ENCODE measurements at places on chromosomes 5 and 9.

DNA sequence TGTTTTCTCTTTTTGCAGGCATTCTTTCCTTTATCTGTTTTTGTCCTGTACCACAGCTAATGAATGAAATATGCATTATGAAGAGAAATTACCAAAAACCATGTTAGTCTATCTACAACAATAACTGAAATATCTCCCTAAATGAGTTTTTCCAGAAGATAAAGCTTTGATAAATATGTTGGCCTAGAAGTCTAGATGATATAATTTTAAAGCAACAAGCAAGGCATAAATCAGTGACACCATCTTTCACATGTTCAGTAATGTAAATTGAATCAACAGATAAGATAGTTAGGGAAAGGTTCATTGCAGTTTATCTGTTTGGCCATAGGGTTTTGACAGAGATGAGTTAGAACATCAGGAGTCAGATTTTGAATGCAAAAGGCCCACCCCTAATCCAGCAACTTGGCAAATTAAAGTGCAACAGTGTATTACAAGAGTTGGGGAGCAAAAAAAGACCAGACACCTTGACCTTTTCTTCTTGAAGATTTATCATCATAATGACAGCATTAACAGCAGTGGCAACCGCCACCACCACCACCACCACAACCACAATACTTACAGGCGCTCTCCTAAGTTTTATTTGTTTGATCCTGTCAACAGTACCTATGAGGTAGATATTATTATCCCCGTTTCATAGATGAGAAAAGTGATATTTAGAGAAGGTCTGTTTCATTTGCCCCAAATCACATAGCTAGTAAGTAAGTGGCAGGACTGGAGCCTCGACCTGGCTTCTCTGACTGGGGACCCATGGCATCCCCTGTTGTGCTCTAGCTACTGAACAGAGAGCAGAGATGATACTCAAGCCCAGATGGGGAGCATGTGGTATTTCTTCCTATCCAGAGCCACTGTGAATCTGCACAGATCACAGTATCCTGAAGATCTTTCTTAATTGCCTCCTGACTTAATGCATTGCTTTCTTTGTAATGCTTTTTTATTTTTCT is 122.8 kb upstream of the DHFR start:
- DNase-seq: no peak

GRCh38 chr9:136622538-136622948 is 40.2 kb upstream of the EGFL7 start:
- DNase-seq: no peak

DNA sequence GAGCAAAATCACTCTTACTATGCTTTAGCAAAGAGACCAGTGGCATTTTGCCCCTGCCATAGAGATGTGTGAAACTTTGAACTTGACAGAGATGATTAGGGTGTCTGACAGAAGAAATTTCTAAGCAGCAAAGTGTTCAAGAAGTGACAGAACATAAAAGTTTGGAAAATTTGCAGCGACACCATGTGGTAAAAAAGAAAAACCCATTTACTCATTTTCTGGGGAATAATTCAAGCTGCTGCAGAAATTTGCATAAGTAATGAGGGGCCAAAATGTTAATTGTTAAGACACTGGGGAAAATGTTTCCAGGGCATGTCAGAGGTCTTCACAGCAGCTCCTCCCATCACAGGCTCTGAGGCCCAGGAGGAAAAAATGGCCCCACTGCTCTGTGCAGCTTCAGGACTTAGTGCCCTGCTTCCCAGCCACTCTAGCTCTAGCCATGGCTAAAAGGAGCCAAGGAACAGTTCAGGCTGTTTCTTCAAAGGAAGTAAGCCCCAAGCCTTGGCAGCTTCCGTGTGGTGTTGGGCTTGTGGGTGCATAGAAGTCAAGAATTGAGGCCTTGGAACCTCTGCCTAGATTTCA is 6.1 kb upstream of the AP3B1 start:
- peak; percentile 59 for DNase-seq

DNA sequence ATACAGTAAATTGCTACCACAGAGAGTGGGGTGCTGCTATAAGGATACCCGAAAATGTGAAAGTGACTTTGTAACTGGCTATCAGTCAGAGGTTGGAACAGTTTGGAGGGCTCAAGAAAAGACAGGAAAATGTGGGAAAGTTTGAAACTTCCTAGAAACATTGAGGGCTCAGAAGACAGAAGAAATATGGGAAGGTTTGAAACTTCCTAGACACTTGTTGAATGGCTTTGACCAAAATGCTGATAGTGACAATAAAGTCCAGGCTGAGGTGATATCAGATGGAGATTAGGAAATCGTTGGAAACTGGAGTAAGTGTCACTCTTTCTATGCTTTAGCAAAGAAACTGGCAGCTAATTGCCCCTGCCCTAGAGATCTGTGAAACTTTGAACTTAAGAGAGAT is 1158.6 kb upstream of the CDH6 start:
- no peak for DNase-seq

- no peak for DNase-seq
Observed at GRCh38 chr9:89079391-89079790, 88.1 kb downstream of the S1PR3 start.

- DNase-seq: no peak
Observed at GRCh38 chr5:59296317-59297264, 596.9 kb downstream of the PDE4D start.

- no peak for DNase-seq
Observed at GRCh38 chr5:102722931-102723330, 32.2 kb upstream of the PAM start.

GRCh38 chr5:179415291-179416060 is 70.2 kb upstream of the ADAMTS2 start:
- no peak for DNase-seq

DNA sequence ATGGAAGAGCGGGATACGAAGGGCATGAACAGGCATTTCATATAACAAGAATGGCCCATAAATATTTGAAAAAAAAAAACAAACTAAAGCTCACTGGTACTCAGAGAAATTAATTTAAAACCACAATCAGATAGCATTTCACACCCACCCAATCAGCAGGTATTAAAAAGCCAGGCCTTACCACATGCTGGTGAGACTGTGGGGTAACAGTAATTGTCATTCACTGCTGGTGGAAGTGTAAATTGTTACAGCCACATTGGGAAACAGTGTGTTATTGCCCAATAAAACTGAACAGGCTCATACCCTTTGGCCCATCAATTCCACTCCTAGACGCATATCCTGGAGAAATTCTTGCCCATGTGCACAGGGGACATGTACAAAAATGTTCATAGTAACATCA is 66.0 kb downstream of the PLAC8L1 start:
- DNase-seq: no peak

- DNase-seq: no peak
Observed at GRCh38 chr9:10613419-10613818, 617 bp upstream of the PTPRD start.

DNA sequence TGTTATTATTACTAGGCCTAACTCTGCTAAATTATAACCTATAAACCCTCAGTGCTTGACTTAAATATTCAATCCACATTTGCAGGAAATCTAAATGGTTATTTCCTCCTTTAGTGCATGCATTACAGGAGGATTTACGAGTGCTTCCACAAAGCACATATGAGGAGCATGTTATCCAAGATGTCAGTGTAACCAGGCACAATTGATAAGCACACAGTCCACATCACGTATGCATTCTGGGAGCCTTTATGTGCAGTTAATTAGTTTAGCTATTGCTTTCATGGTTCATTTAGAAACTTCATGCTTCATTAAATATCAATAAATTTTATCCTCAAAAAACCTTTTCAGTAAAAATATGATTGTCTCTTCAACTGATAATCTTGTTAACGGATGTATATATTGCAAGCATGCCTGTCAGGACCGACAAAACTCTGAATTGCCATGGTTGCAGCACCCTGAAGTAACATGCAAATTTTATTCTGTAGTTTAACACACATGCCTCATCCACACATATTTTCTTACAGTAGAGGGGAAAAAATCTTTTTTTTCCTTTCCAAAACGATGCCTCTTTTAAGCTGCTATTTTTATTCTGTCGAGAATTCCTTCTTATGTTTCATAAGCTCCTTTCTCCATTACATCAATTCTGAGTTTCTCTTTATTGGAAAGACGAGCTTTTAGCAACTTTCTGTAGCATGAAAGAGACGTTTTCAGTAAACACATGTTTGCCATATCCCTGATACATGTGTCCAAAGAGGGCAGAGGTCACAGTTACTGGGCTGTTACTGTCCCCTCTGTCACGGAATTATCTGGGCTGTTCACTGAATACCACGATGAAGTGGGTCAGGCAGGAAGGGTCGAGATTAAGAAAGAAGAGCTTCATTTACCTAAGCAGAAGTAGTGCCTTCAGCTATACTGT is 142.0 kb downstream of the GLIS3 start:
- DNase-seq: no peak

DNA sequence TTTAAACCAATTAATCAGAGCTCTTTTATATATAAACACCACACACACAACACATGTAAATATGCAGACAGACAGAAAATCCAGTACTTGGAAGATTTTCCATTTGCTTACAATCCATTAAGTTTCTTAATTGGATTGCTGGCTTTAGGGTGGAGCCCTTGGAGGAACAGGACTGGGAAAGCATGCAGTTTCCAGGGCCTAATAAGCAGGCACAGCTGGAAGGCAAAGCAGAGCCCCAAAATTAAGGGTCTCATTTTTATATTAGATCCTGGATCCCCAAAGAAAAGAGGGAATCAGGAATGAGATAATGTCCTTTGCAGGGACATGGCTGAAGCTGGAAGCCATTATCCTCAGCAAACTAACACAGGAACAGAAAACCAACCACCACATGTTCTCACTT is 13.1 kb upstream of the SMC2 start:
- DNase-seq: no peak

GRCh38 chr9:108860354-108860753 is 1.7 kb upstream of the ACTL7A start:
- DNase-seq: no peak

GRCh38 chr9:125540497-125540896 is 166.5 kb downstream of the MAPKAP1 start:
- no peak for DNase-seq

DNA sequence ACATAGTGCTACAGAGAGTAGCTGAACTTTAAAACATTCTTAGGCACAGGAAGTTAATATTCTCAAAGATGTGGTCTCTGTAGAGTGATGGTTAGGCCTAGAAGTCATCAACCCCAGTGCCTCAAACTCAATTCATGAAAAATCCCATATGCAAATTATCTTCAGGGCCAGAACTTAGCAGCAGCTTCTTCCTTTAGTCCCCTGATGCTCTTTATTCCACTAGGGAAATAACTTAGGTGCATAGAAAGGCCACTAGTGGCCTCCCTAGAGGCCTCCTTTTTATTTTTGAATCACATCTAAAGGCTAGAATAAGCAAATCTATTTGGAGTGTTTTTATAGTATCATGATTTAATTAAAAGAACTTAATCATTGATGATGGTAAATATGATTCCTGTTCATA is 88.3 kb downstream of the GIN1 start:
- DNase-seq: no peak

- peak; percentile 86 for DNase-seq
Observed at GRCh38 chr9:34047864-34048726, 592 bp downstream of the UBAP2 start.

DNA sequence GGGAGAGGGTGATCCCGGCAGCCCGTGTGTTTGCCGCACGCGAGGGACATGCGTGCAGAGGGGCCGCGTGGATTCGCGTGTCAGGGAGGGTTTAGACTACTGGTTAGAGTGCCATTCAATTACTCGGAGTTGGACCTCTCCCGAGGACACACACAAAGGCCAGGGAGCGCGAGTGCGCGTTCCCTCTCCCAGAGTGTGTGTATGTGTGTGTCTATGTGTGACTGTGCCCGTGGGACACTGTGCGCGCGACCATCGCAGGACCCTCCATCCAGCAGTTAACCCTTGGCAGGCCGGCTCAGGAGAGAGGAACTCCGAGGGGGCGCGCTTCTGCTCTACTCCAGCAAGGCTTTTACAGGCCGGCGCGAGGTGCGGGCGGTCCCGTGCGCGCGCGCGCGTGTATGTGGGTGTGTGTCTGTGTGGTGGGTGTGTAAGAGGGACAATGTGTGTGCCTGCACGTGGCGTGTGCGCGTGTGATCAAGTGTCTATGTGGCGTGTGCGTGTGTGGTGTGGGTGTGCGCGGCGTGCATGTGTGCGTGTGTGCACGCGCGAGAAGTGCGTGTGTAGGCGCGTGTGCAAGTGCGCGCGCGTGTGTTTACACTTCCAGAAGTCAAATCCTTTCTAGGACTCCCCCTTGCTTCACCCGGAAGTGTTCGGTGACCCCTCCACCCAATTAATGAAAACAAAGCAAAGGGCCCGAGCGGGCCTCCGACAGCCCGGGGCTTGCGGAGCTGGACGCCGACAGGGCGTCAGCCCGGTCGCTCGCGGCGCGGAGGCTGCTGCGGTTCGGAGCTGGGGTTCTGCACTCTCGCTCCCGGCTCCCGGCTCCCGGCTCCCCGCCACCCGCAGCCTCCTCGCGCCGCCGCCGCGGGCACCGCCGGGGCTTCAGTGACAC is 75.3 kb upstream of the TBCA start:
- peak; percentile 61 for DNase-seq

DNA sequence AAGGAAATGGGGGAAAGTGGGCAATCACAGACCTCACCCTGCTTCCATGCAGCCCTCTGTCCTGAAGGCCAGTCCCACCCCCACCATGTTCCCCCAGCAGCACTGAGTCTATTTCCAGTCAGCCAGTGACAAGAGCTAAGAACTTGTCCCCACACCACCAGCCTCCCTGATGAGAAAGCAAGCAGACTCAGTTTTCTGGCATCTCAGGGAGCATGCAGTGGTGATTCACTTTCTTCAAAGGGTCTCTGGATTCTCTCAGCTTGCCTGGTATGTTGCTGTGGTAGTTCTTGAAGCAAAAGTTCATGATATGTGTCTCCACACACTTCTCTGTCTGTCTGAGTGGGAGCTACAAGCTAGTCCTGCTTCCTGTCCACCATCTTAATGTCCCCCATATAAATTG is 799.9 kb upstream of the TYRP1 start:
- no peak for DNase-seq

DNA sequence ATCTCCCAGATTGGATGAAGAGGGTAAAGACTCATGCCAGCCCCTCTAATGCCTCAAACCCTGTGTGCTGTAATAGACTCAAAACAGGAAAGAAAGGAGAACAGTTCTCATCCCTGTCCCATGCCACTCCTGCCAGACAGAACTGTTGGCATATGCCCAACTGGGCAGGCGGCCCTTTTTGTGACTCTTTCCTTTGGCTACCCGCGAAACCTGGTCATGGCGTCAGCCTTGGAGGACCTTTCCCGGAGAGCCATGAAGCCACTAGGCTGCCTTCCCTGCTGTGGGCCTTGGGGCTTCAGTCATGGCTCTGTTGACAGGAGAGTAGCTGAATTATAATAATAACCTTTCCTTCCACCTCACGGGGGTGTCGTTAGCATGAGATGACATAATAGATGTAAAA is 75.9 kb upstream of the SEMA6A start:
- no peak for DNase-seq

- no peak for DNase-seq
Observed at GRCh38 chr5:34498572-34498971, 157.6 kb upstream of the RAI14 start.

Measured in activated CD4-positive, alpha-beta T cell treated with anti-CD3 and anti-CD28 coated beads, Interleukin-2, amount 10 ng/mL, durations not matched to agents 24 days and 14 days (primary cell).